GM23338 (cell line): ENCODE measurements at places on chromosomes 4 and X. TPM values are rescaled to one million over a fixed set of nuclear protein-coding genes. Genes with fewer than 3 reads are reported as not detected.
A peak's percentile ranks its signal among the peaks of the same experiment; 100 is the strongest.

DNA sequence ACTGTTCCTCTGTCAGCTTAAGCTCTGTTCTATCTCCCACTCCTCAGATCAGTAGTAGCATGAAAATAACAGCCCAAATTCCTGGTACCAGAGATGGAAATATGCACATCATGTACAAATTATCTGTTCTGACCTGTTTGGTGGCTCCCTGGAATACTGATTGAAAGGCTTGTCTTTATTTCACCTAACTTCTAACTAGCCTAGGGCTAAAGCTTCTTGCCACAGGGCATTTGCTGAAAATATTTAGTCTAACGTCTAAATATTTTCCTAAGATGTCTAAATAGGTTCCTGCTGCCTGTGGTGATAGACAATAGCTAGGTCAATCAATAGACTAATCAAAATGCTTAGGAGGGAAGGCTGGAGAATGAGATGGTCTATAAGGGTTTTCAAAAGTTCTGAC, 12.9 kb upstream of the PRMT9 start:
- no peaks in the 10 kb centered on the region for H3K36me3 ChIP-seq
- no peak for DNase-seq
- H3K27me3 ChIP-seq, result no peaks in the 10 kb centered on the region
- no peaks in the 10 kb centered on the region for H3K4me1 ChIP-seq

DNA sequence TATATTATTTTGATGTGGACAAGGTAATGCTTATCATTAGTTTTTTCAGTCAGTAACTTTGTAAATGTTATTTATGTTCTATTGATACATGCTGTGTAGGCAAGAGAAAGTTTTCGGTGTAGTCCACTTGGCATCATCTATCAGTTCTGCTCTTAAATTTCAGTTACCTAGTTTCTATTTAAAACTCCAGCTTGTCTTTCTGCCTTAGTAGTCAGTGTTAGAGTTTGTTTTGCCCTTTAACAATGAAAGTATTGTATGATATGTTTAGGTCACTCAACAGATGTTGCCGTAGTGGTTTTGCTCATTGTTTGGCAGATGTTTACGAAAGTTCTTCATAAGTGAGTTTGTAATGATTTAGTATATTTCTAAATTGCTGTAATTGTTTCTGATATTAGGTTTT, 34.9 kb upstream of the FHDC1 start:
- H3K4me3 ChIP-seq, result no peak overlapping the region
- no peak overlapping the region for H3K27ac ChIP-seq
- no peaks in the 10 kb centered on the region for H3K36me3 ChIP-seq
- DNase-seq, result no peak
- no peaks in the 10 kb centered on the region for H3K27me3 ChIP-seq

- H3K4me1 ChIP-seq, result no peaks in the 10 kb centered on the region
- no peaks in the 10 kb centered on the region for H3K36me3 ChIP-seq
- no peak for DNase-seq
- no peak overlapping the region for H3K4me3 ChIP-seq
- H3K27ac ChIP-seq, result no peak overlapping the region
Measured at GRCh38 chr4:161285461-161285860, 878.3 kb downstream of the FSTL5 start.

SMR3B gene
- total RNA-seq, result not detected in 2 replicates

GRCh38 chr4:26218677-26219605, 101.9 kb upstream of the RBPJ start:
- H3K4me3 ChIP-seq, result no peak overlapping the region
- H3K4me1 ChIP-seq, result no peaks in the 10 kb centered on the region
- H3K27ac ChIP-seq, result no peak overlapping the region
- DNase-seq, result no peak
- H3K36me3 ChIP-seq, result no peaks in the 10 kb centered on the region
- no peaks in the 10 kb centered on the region for H3K27me3 ChIP-seq

DNA sequence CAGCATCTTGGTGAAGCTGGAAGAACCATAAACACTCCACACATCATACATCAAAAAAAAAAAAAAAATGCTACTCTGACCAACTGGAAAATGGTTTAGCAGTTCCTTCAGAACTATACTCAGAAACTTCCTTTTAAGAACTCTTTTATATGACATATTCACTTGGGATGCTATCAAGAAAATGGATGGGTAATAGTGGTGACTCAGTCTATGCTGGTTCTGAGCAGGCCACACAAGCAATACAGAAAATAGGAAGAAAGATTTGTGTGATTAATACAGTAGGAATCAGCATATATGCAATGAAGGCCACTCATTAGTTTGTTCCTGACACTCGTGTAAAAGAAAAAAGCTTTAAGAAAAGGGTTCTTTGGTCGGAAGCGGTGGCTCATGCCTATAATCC, 123.5 kb upstream of the FAT4 start:
- no peaks in the 10 kb centered on the region for H3K27me3 ChIP-seq
- no peak for DNase-seq
- no peaks in the 10 kb centered on the region for H3K4me1 ChIP-seq
- H3K27ac ChIP-seq, result no peak overlapping the region
- H3K4me3 ChIP-seq, result no peak overlapping the region
- no peaks in the 10 kb centered on the region for H3K36me3 ChIP-seq

DNA sequence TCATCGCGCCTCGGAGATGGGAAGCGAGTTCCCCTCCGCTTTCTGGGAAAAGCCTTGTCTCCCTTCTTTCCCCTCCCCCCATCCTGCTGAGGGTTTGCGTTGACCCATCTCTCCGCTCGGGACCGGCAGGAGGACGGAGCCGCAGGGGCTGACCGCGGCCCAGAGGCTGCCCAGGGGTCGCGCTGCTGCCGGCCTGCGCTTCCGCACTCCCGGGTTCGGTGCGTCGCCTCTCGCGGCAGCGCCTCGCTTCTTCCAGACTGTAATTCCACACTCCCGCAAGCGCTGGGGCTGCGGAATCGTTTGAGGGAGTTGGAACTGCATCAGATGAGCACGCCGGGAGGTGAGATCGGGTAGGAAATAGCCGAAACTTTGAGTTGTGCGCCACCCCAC, 88.3 kb downstream of the BCOR start:
- H3K27ac ChIP-seq, result no peak overlapping the region
- H3K4me3 ChIP-seq, result peak overlapping the region; percentile 58
- DNase-seq, result peak; percentile 54
- H3K4me1 ChIP-seq, result peaks cover 12% of the 10 kb centered on the region

- peaks cover 18% of the 10 kb centered on the region for H3K4me1 ChIP-seq
- peak; percentile 42 for DNase-seq
- H3K27ac ChIP-seq, result no peak overlapping the region
- H3K36me3 ChIP-seq, result no peaks in the 10 kb centered on the region
- H3K4me3 ChIP-seq, result no peak overlapping the region
Measured at GRCh38 chrX:44945736-44946135, 72.7 kb downstream of the KDM6A start.

GRCh38 chr4:59369229-59369628, 1830.9 kb upstream of the ADGRL3 start:
- H3K4me1 ChIP-seq, result no peaks in the 10 kb centered on the region
- no peaks in the 10 kb centered on the region for H3K36me3 ChIP-seq
- H3K27ac ChIP-seq, result no peak overlapping the region

ARHGAP6 gene
- 0.59 and 0.78 TPM in 2 replicates for total RNA-seq
